Lung (tissue), 17 donors: ENCODE measurements at places on chromosomes 3 and 15. TPM values are rescaled to one million over a fixed set of nuclear protein-coding genes. Genes with fewer than 3 reads are reported as not detected.

DNA sequence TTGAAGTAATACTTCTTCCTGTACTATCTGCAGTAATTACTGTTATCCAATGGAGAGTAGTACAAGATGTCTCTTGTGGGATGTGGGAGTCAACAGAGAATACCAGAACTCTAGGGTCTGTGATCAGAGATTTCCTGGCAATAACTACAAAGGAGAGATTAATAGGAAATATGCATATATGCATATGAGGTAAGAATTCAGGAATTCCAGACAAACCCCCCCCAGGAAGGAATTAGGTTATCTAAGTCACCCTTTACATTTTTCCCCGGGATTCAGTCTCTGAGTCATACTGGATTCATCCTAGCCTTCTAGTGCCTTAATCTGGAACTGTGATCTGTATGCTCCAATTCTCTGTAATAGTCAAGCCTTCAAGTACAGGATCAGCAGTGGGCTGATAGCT, 49.4 kb downstream of the GTF2E1 start:
- H3K36me3 ChIP-seq, result no peaks in the 10 kb centered on the region
- H3K27me3 ChIP-seq, result no peaks in the 10 kb centered on the region
- H3K4me1 ChIP-seq, result no peaks in the 10 kb centered on the region
- no peak overlapping the region for H3K4me3 ChIP-seq
- DNase-seq, result no peak

DNA sequence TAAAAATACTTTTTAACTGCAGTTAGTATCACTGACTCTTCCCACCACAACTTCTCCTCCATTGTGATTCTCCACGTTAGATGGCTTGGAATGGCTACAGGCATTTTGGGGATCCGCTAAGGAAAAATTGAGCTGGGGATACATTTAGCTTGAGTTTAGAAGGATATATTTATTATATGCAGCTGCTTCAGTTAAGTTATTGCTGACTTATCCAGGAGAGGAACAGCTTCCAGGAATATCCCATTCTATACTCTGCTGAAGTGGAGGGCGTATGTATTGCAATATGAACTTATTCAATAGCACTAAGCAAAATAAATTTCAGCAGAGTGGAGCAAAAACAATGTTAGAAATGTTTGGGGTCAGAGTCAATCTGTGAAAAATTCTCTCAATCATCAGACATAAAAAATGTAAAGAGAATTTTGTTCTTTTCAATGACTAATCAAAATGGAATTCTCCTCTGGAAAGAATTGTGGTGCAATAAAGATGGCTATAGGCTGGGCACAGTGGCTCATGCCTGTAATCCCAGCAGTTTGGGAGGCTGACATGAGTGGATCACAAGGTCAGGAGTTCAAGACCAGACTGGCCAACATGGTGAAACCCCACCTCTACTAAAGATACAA, 84.7 kb downstream of the NCEH1 start:
- peaks cover 5% of the 10 kb centered on the region for H3K4me1 ChIP-seq
- H3K36me3 ChIP-seq, result no peaks in the 10 kb centered on the region

GRCh38 chr3:134309987-134310700, 59.5 kb upstream of the RYK start:
- H3K27ac ChIP-seq, result no peak overlapping the region
- no peak overlapping the region for H3K4me3 ChIP-seq
- H3K36me3 ChIP-seq, result no peaks in the 10 kb centered on the region

The GRK7 gene
- total RNA-seq, result 0.06 TPM

- H3K4me3 ChIP-seq, result no peak overlapping the region
- no peaks in the 10 kb centered on the region for H3K36me3 ChIP-seq
- no peaks in the 10 kb centered on the region for H3K4me1 ChIP-seq
- no peak for DNase-seq
- no peak overlapping the region for H3K27ac ChIP-seq
Measured at GRCh38 chr3:88000853-88001252, 58.0 kb downstream of the CGGBP1 start.

DNA sequence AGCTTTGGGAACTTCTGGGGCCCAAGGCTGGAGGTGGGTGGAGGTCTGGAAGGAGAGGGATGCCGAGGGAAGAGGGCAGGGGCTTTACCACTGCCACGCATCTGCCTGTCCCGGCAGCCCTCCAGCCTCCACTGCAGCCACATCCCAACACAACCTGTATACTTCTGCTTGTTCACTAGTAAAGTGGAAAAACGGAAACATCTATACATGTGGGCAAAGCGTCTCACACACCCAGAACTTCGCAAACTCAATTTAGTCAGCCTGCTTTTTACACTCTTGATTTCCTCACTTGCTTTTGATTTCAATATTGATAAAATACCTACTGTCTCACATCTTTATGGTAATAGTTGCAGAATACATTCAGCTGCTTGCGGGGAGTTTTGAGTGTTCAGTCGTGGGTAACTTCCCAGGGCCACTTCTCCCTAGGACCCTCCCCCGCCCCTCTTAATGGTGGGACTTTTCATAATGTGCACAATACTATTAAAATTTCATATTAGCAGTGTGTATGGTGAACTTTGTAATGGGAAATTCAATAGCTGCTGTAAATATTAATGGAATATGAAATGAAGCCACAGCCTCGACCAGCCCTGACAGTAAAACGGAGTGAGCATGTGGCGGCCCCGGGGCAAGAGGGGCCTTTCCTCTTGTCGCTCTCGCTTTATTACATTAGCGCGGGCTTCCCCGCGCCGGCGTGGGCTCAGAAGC, 85.2 kb downstream of the NR2F2 start:
- peaks cover 19% of the 10 kb centered on the region for H3K27me3 ChIP-seq
- no peaks in the 10 kb centered on the region for H3K4me1 ChIP-seq
- H3K4me3 ChIP-seq, result no peak overlapping the region
- no peak overlapping the region for H3K27ac ChIP-seq

DNA sequence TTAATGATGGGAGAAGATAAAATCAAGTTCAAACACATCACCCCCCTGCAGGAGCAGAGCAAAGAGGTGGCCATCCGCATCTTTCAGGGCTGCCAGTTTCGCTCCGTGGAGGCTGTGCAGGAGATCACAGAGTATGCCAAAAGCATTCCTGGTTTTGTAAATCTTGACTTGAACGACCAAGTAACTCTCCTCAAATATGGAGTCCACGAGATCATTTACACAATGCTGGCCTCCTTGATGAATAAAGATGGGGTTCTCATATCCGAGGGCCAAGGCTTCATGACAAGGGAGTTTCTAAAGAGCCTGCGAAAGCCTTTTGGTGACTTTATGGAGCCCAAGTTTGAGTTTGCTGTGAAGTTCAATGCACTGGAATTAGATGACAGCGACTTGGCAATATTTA, 67.5 kb upstream of the TSEN2 start:
- H3K4me3 ChIP-seq, result no peak overlapping the region
- H3K4me1 ChIP-seq, result peaks cover 3% of the 10 kb centered on the region
- no peak for DNase-seq
- H3K36me3 ChIP-seq, result no peaks in the 10 kb centered on the region
- H3K27me3 ChIP-seq, result no peaks in the 10 kb centered on the region

The TLR9 gene
- 0.20 TPM for total RNA-seq

GRCh38 chr3:152190636-152191183, 78.0 kb upstream of the MBNL1 start:
- H3K27me3 ChIP-seq, result no peaks in the 10 kb centered on the region
- H3K4me3 ChIP-seq, result no peak overlapping the region
- H3K36me3 ChIP-seq, result no peaks in the 10 kb centered on the region
- no peaks in the 10 kb centered on the region for H3K4me1 ChIP-seq
- H3K27ac ChIP-seq, result no peak overlapping the region

DNA sequence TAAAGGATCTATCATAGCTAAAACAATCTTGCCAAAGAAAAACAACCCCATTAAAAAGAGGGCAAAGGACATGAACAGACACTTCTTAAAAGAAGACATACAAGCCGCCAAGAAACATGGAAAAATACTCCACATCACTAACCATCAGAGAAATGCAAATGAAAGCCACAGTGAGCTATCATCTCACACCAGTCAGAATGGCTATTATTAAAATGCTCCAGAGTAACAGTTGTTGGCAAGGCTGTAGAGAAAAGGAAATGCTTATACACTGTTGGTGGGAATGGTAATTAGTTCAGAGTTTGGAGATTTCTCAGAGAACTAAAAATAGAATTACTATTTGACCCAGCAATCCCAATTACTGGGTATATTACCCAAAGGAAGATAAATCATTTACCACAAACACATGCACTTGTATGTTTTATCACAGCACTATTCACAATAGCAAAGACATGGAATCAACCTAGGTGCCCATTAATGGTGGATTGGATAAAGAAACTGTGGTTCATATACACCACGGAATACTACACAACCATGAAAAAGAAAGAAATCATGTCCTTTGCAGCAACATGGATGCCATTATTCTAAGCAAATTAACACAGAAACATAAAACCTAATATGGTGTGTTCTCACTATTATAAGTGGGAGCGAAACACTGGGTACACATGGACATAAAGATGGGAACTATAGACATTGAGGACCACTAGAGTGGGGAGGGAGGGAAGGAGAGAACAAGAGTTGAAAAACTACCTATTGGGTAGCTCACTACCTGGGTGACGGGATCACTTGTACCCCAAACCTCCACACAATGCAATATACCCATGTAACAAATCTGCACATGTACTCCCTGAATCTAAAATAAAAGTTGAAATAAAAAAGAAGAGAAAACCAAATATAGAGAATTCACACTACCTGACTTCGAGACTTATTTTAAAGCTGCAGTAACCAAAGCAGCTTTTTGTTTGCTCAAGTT, 32.6 kb downstream of the ITGA11 start:
- no peak for DNase-seq
- H3K27ac ChIP-seq, result no peak overlapping the region
- no peak overlapping the region for H3K4me3 ChIP-seq
- H3K27me3 ChIP-seq, result no peaks in the 10 kb centered on the region

- H3K27me3 ChIP-seq, result no peaks in the 10 kb centered on the region
- no peak overlapping the region for H3K4me3 ChIP-seq
- no peak overlapping the region for H3K27ac ChIP-seq
- DNase-seq, result no peak
- no peaks in the 10 kb centered on the region for H3K36me3 ChIP-seq
Measured at GRCh38 chr3:147645761-147646160, 236.6 kb downstream of the ZIC1 start.

The STXBP5L gene
- not detected for total RNA-seq

The HESX1 gene
- total RNA-seq, result 0.89 TPM

The KATNBL1 gene
- total RNA-seq, result 40.3 TPM

GRCh38 chr3:24225385-24225950, 269.2 kb downstream of the THRB start:
- H3K36me3 ChIP-seq, result peaks cover 3% of the 10 kb centered on the region
- H3K27ac ChIP-seq, result no peak overlapping the region
- no peak for DNase-seq
- no peaks in the 10 kb centered on the region for H3K27me3 ChIP-seq
- H3K4me1 ChIP-seq, result peaks cover 28% of the 10 kb centered on the region
- H3K4me3 ChIP-seq, result no peak overlapping the region

The MKRN2 gene
- 26.4 TPM for total RNA-seq

- no peaks in the 10 kb centered on the region for H3K4me1 ChIP-seq
- H3K4me3 ChIP-seq, result no peak overlapping the region
- no peak for DNase-seq
- no peaks in the 10 kb centered on the region for H3K27me3 ChIP-seq
- H3K27ac ChIP-seq, result no peak overlapping the region
Measured at GRCh38 chr3:5429517-5429890, 242.0 kb downstream of the EDEM1 start.

- H3K36me3 ChIP-seq, result no peaks in the 10 kb centered on the region
- H3K4me3 ChIP-seq, result no peak overlapping the region
- H3K27ac ChIP-seq, result no peak overlapping the region
- H3K4me1 ChIP-seq, result no peaks in the 10 kb centered on the region
Measured at GRCh38 chr3:3107858-3108257, 2.3 kb downstream of the IL5RA start.

GRCh38 chr15:85329561-85330422, 50.6 kb upstream of the AKAP13 start:
- no peaks in the 10 kb centered on the region for H3K4me1 ChIP-seq
- DNase-seq, result no peak
- H3K36me3 ChIP-seq, result no peaks in the 10 kb centered on the region
- no peaks in the 10 kb centered on the region for H3K27me3 ChIP-seq
- H3K27ac ChIP-seq, result peak overlapping the region; percentile 35
- no peak overlapping the region for H3K4me3 ChIP-seq

GRCh38 chr3:121730940-121731687, 18.4 kb downstream of the GOLGB1 start:
- peaks cover 19% of the 10 kb centered on the region for H3K36me3 ChIP-seq
- no peak for DNase-seq
- H3K4me1 ChIP-seq, result no peaks in the 10 kb centered on the region
- no peak overlapping the region for H3K27ac ChIP-seq

The PPP4R2 gene
- 105 TPM for total RNA-seq

The FGF7 gene
- 32.2 TPM for total RNA-seq

The C3orf85 gene
- not detected for total RNA-seq

DNA sequence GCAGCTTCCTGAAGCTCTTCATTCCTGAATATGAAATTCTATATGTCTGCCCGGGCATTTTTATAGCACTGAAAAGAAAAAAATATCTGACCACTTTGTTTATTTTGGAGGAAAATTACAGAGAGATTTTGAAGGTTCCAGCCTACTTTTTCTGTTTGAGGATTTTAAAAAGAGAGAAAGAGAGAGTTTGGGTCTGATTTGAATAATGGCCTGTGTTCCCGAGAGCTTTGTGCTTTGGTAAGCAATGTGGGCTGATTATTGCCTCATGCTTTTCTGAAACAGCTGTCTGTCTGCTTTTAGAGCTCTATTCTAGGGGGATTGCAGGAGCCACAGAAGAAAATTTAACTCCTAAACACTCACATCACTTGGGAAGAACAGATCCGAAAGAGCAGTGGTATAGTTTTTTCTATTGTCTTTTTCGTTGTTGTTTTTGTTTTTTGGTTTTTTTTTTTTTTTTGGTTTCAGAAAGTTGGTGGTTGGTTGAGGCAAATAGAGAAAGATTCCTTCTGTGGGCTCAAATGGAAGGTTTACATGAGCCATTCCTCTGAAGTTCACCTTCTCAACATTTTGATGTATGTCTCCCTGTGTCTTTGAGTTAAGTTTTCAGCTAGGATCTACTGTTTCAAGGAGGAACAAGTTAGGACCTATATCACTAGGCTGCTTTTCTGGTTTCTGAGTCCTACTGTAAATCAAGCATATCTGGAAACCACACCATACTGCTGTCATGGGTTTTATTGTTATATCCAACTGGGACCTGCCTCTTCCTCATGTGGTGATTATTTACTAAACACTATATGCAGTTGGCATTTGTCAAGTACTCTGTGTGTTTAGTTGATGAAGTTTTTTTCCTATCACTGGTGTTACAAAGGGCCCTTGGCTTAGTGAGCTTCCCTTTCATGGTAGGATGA, 178.9 kb downstream of the KCNMB2 start:
- no peak overlapping the region for H3K4me3 ChIP-seq
- H3K36me3 ChIP-seq, result no peaks in the 10 kb centered on the region
- H3K27me3 ChIP-seq, result no peaks in the 10 kb centered on the region
- peak; percentile 77 for DNase-seq
